Stimulated activated CD4-positive, alpha-beta T cell treated with anti-CD3 and anti-CD28 coated beads, TNF-alpha, amount 100 ng/mL, for 4 hours (primary cell): ENCODE measurements at places on chromosomes 3 and 15.

DNA sequence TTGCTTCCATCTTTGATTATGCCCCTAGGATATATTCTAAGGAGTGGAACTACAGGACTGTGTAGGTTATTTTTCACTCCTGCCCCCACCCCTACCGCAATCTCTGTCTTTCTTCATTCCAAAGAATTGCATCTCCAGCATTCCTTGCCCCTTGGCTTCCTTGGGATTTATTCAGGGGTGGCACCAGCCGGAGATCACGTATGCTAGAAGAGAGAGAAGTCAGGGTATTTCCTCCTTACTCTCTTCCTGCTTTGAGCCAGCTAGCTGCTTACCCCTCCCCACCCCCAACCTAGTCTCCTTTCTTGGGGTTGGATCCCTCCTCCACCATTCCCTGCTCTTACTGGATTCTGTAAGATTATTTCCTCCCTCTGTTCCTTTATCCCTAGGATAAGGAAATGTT lies 35.0 kb upstream of the DENND4A start:
- DNase-seq, result no peak

GRCh38 chr15:74336061-74337005 lies 31.1 kb downstream of the CYP11A1 start:
- DNase-seq, result no peak

DNA sequence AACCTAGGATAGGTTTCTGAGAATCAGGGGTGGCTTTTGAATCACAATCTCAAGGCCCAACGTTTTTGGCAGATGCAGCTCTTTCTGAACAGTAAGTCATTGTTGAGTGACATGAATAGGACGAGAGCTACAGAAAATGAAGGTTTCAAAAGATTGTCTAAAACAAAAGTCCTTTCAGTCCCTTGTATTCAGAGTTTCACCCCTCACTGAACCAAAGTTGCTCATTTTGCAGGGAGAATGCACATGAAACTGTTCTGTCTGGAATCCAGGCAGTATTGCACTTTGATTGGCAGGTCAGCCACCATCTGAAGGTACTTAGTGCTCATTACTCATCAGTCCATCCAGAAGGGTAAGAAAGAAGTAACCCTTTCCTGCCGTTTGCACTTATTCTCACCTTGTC lies 24.1 kb upstream of the RASGRP1 start:
- DNase-seq, result no peak

GRCh38 chr3:151639418-151639740 lies 94.3 kb upstream of the AADACL2 start:
- DNase-seq, result no peak

- DNase-seq, result no peak
Measured at GRCh38 chr3:106457281-106458180, 588.7 kb upstream of the CBLB start.

DNA sequence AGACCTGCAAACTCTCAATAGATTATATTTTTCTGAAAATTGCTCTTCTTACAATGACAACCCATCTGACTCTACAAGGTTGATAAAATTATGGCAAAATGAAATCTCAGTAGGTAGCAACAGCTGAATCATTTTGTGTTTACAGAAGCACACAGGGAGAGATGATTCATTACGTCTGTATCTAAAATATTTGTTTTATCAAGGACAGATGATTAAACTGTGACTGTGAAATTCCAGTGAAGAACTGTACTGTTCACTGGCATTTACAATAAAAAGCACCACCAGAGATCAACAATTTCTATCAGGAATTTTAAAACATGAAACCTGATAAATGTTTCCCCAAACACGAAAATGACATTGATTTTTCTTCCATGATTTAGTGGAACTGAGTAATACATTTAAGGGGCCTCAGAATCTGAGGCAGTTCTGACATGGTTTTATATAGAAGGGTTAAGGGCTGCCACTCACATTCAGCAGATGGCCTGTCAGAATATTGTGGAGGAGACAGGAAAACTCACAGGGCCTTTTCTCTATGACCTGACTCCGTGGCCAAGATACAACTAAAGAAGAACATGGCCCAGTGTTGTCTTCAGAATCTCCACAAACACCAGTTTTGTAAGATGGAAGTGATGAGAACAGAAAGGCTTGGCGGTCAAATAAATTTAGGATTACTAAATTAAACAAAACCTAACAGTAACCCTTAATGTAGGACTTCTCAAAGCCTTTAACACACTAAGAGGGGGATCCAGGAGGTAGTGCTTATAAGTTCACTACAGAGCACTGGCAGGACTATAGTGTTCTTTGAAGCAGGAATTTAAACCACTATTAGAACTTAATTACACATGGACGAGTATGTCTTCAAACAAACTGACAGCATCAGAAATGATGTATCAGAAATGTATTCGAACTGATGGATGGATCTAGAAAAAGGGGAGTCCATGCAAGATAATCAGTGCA lies 25.9 kb downstream of the RAD18 start:
- DNase-seq, result no peak

DNA sequence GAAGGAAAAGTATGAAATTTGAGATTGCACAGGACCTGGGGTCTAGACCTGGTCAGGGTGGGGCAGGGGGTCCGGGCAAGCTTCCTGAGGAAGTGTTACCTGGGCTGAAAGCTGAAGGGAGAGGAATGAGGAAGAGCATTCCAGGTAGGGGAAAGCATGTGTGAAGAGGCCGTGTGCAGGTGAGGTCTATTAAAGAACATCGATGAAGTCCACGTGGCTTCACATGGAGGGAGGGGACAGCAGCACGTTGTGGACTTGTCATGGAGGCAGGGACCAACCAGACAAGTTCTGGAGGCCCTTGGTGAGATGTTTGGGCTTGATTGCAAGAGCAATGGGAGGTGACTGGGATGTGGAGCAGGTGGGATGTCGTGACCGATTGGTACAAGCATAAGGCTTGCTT lies 47.1 kb downstream of the IDH2 start:
- no peak for DNase-seq

DNA sequence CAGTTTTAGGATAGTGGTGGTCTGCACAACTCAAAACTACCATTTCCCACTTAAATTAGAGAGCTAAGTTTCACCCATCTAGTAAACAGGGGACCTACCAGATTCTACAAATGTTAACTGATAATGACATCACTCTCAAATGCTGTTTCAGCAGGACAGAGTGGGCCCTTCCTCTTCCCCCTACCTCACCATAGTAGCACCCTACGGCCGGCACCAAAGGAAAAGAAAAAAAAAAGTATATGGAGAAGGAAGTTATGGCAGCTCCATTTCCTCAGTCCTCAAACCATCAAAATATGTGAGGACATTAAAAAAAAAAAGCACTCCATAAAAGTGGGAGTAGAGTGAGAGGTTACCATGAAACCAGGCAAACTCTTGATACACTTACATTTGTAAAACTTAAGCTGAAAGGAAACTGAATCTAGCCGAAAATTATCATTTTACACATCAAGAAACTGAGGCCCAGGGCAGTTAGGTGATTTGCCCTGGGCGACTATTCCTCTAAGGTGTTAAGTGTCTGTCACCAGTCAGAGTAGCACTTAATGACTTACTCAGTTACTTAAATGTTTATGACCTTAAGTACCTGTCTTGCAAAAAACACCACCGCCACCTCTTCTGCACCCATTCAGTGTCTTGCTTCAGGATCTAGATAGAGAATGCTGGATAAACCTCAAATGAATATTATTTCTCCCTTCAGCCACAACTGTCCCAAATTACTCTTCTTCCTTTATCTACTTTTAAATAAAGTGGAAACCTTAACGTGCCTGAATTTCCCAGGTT lies 2.7 kb downstream of the MSL2 start:
- DNase-seq, result no peak

DNA sequence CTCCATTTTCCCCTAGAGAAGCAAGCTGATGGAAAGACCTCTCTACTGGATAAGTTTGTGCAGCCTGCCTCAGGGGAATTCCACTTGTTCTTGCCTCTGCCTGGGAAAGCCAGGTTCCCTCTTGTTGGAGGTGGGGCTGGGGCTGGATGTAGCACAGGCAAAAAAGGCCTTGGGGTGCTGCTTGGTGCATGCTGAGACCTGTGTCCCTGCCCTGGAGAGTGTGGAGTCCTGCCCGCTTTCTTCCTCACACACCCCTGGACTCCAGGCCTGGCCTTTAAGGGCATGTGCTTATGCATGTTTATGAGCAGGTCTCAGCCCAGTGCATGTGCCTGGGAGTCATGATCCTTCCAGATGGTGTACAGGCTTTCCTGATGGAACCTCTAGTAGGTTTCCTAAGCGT lies 23.5 kb upstream of the JMJD7 start:
- DNase-seq, result no peak
